CD4-positive, alpha-beta T cell treated with Interleukin-6 for 4 hours (primary cell): ENCODE measurements at places on chromosomes 2 and 18.

DNA sequence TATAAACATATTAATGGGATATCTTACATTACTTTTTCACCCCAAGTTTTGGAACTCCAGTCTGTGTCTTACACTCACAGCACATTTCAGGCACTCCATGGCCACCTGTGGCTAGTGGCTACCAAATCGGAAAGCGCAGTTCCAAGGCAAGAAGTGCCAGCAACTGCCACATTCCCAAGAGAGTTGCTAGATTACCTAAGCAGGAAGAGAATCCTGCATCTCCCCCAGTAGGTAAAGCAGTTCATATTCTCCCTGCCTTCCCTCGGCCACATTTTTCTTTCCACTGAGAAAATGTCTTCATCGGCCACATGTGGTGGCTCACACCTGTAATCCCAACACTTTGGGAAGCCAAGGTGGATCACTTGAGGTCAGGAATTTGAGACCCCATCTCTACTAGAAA is 62.8 kb downstream of the MEX3C start:
- DNase-seq: no peak

DNA sequence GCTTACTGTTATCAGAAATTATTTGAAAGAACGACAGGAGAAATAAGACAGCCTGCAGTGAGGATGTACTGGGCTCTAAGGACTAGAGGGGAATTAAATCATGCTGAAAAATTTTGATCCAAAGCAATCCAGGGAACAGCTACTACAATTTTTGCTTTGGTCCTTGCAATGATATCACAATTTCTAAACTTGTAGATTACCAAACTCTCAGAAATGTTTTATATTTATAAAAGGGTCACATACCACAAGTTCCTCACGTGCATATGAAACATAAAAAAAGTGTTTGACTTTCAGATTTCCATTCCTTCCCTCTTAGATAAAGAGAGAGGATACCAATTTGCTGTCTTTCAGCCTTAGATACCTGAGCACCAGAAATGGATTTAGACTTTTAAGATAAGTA is 261.2 kb downstream of the STK39 start:
- DNase-seq: no peak

GRCh38 chr2:218344090-218344754 is 12.4 kb upstream of the CATIP start:
- no peak for DNase-seq

- DNase-seq: no peak
These were observed at the start of gene IL1R1 for GRCh38 chr2:102141970-102142828. TSS of gene IL1R1 (plus strand) at chr2:102142746. CDS start at chr2:102157725, 14,979 bp downstream.

DNA sequence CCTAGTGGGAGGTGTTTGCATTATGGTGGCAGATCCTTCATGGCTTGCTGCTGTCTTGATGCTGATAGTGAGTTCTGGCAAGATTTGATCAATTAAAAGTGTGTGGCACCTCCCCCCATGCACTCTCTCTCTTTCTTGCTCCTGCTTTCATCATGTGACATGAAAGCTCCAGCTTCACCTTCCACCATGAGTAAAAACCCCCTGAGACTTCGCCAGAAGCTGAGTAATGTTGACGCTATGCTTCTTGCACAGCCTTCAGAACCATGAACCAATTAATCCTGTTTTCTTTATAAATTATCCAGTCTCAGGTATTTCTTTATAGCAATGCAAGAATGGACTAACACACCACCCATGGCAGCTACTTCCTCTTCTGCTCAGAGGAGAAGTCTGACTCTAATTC is 2181.4 kb upstream of the PIK3C3 start:
- DNase-seq: no peak

- no peak for DNase-seq
These were observed 181.6 kb downstream of the AFF3 start for GRCh38 chr2:99960790-99961189.
